ENCODE measurements at places on chromosomes 3 and 15. TPM values are rescaled to one million over a fixed set of nuclear protein-coding genes. Genes with fewer than 3 reads are reported as not detected.

- peak; percentile 94 for DNase-seq
Measured at GRCh38 chr15:65516997-65517865, at the start of gene DPP8. DPP8 (minus strand) TSS chr15:65517689; CDS start chr15:65512553, 5,136 bp downstream.

DNA sequence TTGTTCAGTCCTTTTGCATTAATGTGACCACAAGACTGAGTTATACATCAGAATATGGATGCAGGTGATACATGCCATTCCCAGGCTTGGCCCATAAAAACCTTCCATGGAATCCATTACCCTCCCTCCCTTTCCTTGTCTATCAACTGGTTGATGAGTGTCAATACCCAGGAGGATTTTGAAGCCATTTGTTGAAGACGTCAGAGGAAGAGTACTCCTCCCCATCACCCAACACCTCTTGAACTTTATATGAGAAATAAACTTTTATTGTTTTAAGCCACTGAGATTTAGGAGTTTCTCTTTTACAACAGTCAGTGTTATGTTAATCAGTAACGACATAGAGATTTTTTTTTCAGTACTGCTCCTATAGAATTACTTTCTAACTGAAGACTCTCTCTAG lies 55.5 kb downstream of the P3H2 start:
- DNase-seq, result no peak

- DNase-seq, result peak; percentile 56
Measured at GRCh38 chr3:4492208-4493013, 737 bp upstream of the ITPR1 start.

DNA sequence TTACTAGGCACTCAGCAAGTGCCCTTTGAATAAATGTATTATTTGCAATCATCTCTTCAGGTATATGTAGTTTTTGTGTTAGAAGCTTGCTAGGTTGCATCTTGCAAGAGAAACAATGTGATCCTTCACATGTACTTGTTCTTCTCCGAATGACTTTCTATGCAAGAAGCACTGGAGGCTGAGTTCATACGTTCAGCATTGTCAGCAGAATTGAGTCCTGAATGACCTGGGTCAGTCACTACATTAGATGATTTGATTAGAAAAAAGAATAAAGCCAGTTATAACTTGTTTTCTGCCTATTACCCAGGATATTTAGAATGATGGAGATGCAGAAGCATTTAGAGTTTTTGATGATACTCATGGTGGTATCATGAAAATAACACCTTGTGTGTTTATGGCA lies 479.1 kb upstream of the TPRG1 start:
- DNase-seq, result no peak

GRCh38 chr15:63565536-63566186 lies 31.5 kb upstream of the FBXL22 start:
- no peak for DNase-seq

Gene CCK
- not detected for total RNA-seq

GRCh38 chr3:184156522-184156955 lies 1.4 kb downstream of the DVL3 start:
- DNase-seq, result no peak

Data from ureter (tissue), 1 donor.